ENCODE measurements at places on chromosomes 16 and 17. TPM values are rescaled to one million over a fixed set of nuclear protein-coding genes. Genes with fewer than 3 reads are reported as not detected.

The CORO6 gene
- 1.9 TPM for total RNA-seq

DNA sequence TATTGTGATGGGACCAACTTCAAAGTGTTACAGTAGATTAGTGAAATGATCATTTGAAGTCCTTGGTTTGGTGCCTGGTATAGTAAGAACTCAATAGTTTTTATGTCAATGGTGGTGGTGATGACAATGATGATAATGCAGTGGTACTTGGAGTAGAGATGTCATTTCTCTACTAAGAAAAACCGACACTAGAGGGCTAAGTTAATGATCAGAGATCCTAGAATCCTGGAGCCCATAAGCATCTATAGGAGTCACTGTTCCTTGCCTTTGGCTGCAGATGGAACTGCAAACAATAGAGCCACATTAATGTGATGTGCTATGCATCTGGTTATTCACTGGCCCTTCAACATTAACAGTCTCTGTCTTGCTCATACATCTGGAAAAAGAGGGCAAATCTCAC is 103.8 kb downstream of the ANKFN1 start:
- DNase-seq: no peak

DNA sequence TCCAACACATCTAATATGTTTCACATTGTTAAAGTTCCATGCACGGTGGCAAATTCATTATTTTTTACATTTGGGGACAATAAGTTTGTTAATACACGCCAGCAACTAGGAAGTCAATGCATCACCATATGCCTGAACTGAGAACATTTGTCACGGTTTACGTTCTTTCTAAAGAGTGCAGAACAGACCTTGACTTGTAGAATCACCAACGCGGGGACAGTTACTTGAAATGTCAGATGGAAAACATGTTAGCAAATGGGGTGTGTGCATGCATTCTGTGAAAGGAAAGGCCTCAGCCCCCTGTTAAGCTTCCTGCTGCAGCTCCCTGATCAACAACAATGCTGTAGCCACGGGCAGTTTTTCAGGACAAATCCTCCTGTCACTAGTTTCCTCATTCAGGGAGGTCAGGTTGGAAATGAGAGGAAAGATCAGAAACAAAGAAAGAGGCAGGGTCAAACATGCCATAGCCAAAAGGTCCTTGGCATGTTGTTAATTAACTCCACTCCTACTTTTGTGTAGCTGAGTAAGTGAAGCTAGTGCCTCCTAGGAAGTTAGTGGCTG is 18.4 kb downstream of the SMIM36 start:
- DNase-seq: no peak

- peak; percentile 64 for DNase-seq
Measured at GRCh38 chr17:50532452-50533024, at the start of gene EPN3. EPN3 (plus strand) TSS chr17:50532735; CDS start chr17:50536557, 3,822 bp downstream.

GRCh38 chr17:67107171-67107570 is 62.8 kb downstream of the CACNG1 start:
- DNase-seq: no peak

DNA sequence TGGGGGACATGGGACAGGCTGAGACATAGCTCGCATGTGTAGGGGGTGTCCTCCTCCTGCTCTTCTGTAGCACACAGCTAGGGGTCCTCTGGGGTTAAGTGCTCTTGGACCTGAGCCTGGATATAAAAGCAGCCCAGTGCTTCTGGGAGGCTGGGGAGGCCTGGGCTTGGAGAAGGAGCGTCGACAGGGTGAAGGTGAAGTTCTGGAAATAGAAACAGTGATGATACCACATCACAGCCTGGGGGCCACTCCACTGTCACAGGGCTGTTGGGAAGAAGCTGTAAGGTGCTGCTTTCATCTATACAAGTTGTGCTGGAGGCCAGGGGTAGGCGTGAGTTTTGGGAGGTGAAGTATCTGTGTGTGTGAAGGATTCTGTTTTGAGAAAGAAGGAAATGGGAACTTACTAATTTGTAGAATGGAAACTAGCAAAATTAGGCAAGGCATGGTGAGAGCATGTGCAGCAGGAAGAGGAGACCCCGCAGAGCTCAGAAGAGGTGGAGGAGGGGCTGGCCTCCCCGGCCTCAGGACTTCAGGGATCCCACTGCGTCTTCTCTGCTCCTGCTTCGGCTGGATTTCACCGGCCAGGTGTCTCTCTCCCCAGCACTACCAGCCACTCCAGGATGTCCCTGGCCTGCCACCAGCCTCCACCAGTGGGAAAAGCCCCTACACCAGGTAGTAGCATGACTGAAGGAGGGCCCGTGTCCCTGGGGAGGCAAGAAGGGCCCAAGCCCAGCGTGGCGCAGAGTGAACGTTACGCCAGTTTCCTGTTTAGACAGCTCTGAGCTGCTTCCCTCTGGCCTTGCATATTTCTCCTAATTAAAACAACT is 19.4 kb downstream of the PLCG2 start:
- no peak for DNase-seq

DNA sequence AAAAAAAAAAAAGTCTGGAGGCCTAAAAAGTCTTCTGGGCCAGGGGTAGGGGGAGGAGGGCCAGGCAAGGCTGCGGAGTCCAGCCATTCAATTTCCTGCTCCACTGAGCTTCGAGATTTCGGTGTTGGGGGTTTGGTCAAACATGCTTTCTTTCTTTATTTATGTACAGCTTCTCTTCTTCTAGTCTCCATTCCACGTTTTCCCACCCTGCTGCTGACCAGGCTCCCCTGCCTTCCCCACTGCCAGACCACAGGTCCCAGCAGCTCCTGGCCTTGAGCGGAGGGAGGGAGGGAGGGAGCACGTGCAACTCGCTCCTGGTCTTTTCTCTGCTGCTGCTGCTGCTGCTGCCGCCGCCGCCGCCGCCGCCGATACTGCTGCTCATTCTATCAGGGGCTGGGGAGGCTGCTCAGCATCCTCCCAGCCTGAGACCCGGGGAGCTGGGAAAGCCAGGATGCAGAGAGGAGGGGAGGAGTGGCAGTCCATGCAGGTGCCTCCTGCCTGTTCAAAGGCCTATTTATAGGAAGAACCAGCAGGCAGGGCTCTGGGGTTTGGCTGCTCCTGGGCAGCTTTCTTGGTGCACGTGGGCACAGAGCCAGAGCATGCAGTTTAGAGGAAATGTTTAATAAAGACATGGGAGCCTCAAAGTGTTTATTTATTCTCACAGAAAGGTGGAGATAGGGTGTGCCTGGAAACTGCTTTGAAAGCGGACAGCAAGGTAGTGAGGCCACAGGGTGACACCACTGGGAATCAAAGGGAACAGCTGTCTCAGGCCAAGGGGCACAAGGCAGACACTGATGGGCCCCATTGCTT is 23.4 kb upstream of the ZFHX3 start:
- peak; percentile 69 for DNase-seq

DNA sequence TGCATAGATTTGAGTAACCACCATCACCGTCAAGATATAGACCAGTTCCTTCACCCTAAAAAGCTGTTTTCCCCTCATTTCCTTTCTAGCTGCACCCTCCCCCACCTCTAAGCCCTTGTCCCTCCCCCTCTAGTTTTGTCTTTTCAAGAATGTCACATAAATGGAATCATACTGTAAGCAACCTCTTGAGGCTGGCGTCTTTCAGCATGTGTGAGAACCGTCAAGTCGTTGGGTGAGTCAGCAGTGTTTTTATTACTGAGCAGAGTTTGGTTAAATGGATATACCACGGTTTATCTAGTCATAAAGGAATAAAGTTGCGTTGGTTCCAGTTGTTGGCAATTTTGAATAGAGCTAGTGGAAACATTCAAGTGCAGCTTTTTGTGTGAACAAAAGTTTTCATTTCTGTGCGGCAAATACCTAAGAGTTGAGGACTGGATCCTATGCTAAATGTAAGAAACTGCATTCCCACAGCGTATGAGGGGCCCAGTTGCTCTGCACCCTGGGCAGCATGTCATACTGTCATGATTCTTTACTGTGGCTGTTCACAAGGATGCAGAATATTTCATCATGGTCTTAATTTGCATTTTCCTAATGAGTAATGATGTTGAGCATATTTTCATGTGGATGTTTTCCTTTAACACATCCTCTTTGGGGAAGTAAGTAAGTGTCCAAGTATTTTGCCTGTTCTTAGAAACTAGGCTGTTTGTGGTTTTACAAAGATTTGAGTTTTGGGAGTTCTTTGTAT is 264.3 kb downstream of the CPPED1 start:
- no peak for DNase-seq

DNA sequence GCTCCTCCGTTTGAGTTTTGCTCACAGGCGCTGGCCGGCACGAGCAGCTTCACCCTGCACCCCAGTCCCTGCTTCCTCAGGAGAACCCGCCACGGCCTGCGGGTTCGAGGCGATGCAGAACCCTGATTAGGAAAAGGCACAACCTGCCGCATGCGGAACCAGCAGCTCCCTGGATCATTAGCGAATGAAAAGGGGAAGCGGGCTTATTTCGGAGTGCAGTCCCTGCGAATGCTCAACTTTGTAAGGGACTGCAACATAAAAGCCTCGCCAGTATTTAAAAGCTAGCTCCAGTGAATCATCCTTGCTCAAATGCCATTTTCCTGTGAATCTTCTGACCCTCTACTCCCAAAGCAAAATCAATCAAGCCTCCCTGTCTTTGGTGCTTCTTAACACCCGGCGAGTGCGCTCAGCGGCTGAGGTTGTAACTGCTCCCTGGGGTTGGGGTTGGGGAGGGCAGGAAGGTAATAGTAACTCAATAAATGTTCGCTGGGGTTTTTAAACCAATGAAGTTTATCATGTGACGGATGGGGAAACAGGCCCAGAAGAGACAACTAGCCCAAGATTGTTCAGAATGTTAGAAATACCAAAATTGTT is 678 bp upstream of the AKAP10 start:
- no peak for DNase-seq

Data from umbilical cord (tissue), 2 donors.